ENCODE measurements at places on chromosomes 1 and 21. TPM values are rescaled to one million over a fixed set of nuclear protein-coding genes. Genes with fewer than 3 reads are reported as not detected.

DNA sequence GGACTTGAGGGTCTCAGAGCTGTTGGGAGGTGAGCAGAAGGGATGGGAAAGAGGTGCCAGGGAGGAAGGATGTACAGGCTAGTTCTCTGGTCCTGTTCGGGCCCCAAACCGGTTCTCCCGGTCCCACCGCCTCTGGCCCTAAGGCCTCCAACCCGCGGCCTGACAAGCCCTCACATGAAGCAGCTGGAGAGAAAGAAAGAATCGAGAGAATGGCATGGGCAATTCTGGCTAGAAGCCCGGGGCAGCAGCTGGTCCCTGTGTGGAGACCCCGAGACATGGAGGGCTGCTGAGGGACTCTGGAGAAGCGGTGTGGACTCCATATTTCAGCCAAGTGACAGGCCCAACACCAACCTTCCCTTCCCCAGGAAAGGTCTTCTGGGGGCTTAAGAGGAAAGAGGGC lies 730 bp downstream of the CDC42SE1 start:
- H3K4me3 ChIP-seq: peak overlapping the region; percentile 72
- H3K27me3 ChIP-seq: no peaks in the 10 kb centered on the region
- H3K4me1 ChIP-seq: peaks cover 26% of the 10 kb centered on the region
- peaks cover 22% of the 10 kb centered on the region for H3K36me3 ChIP-seq
- peak; percentile 76 for DNase-seq
- peak overlapping the region; percentile 86 for H3K27ac ChIP-seq

GRCh38 chr21:19350286-19350685 lies 946.7 kb upstream of the TMPRSS15 start:
- H3K27me3 ChIP-seq: no peaks in the 10 kb centered on the region
- no peaks in the 10 kb centered on the region for H3K4me1 ChIP-seq
- H3K4me3 ChIP-seq: no peak overlapping the region
- no peak overlapping the region for H3K27ac ChIP-seq
- no peaks in the 10 kb centered on the region for H3K36me3 ChIP-seq
- DNase-seq: no peak

Gene OR2T29
- not detected for polyA plus RNA-seq

Gene NUDT17
- polyA plus RNA-seq: 5.7 TPM

DNA sequence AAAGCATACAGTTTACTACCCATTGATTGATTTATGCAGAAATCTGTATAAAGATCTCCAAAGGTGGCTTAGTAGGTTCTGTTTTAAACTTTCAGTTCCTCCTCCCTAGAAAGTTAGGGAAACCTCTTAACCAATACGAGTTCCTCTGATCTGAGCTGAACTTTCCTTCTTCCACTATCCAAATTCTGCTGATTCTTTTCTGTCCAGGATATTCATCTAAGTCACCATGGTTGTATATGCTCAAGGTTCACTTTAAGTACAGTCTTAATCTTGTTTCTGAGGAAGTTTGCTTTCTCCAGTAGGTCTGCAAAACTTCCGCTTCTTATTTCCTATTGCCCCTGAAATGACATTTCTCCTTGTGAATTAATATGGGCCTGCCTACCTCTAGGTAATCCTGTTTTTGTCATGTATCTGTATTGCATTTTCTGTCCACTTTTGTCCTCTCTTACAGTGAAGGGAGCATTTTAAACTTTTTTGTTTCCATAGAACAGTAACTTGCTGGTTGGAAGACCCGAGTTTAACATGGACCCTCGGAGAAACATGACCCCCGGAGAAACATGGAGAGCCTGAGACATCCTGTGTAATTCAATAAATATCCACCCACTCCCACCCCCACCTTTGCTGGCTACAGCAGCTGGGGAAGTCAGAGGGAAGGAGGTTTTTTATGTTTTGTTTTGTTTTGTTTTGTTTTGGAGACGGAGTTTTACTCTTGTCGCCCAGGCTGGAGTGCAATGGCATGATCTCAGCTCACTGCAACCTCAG lies 16.7 kb upstream of the TUT4 start:
- H3K27ac ChIP-seq: no peak overlapping the region
- H3K36me3 ChIP-seq: no peaks in the 10 kb centered on the region
- H3K4me3 ChIP-seq: no peak overlapping the region
- DNase-seq: no peak
- no peaks in the 10 kb centered on the region for H3K27me3 ChIP-seq

- 0 out of 2 replicates have a peak, but pooled peaks cover 5% of the 10 kb centered on the region for H3K36me3 ChIP-seq
- no peaks in the 10 kb centered on the region for H3K27me3 ChIP-seq
- no peak overlapping the region for H3K4me3 ChIP-seq
- no peak overlapping the region for H3K27ac ChIP-seq
- no peak for DNase-seq
- H3K4me1 ChIP-seq: 0 out of 2 replicates have a peak, but pooled peaks cover 4% of the 10 kb centered on the region
Measured at GRCh38 chr1:231546693-231547092, 18.2 kb downstream of the TSNAX start.

DNA sequence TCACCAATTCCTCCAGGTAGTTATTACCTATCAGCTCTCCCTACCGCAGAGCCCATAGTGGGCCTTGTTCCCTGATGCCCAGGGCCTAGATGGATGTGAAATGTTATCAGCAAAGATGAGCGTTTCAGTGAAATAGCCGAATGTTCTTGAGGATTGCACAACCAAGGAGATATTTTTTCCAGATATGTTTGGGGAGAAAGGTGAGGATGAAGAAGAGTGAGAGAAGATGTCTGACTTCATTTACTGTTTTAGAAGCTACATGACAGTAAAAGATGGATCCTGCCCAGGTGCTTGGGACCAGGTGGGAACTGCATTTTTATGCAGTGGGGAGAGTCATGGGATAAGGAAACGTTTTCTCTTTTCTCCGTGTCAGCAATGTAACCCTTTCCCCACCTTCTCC lies 231.7 kb upstream of the C1orf174 start:
- no peak overlapping the region for H3K4me3 ChIP-seq
- no peaks in the 10 kb centered on the region for H3K36me3 ChIP-seq
- no peaks in the 10 kb centered on the region for H3K27me3 ChIP-seq
- H3K27ac ChIP-seq: no peak overlapping the region

- no peak overlapping the region for H3K4me3 ChIP-seq
- no peaks in the 10 kb centered on the region for H3K36me3 ChIP-seq
- H3K27me3 ChIP-seq: no peaks in the 10 kb centered on the region
- peaks cover 42% of the 10 kb centered on the region for H3K4me1 ChIP-seq
Measured at GRCh38 chr1:209861242-209861641, 33.5 kb downstream of the UTP25 start.

Gene USP21
- polyA plus RNA-seq: 20.0 TPM

Gene DIO1
- not detected for polyA plus RNA-seq

- DNase-seq: peak; percentile 99
- 0 out of 2 replicates have a peak, but pooled peaks cover 6% of the 10 kb centered on the region for H3K36me3 ChIP-seq
- H3K4me3 ChIP-seq: peak overlapping the region; percentile 93
- H3K27me3 ChIP-seq: peaks cover 90% of the 10 kb centered on the region
- H3K4me1 ChIP-seq: peaks cover 18% of the 10 kb centered on the region
Measured at GRCh38 chr1:23367791-23368561, 1.7 kb downstream of the ZNF436 start.

- H3K27ac ChIP-seq: no peak overlapping the region
- no peak overlapping the region for H3K4me3 ChIP-seq
- DNase-seq: no peak
Measured at GRCh38 chr1:25167269-25168192, 64.8 kb downstream of the SYF2 start.

GRCh38 chr1:162910161-162910560 lies 49.2 kb upstream of the CCDC190 start:
- no peak overlapping the region for H3K27ac ChIP-seq
- DNase-seq: no peak
- no peaks in the 10 kb centered on the region for H3K4me1 ChIP-seq
- H3K27me3 ChIP-seq: no peaks in the 10 kb centered on the region
- H3K36me3 ChIP-seq: no peaks in the 10 kb centered on the region

- H3K4me3 ChIP-seq: peak overlapping the region; percentile 41
- no peak overlapping the region for H3K27ac ChIP-seq
- no peak for DNase-seq
- H3K27me3 ChIP-seq: no peaks in the 10 kb centered on the region
Measured at GRCh38 chr1:145892486-145893087, 6.9 kb upstream of the ANKRD35 start.

- no peak for DNase-seq
- no peaks in the 10 kb centered on the region for H3K4me1 ChIP-seq
- peak overlapping the region; percentile 27 for H3K27ac ChIP-seq
Measured at GRCh38 chr1:10424034-10424433, 6.2 kb upstream of the CENPS start.
